ENCODE measurements at places on chromosomes 13 and 19.

GRCh38 chr13:24085662-24086061, 74.9 kb upstream of the SPATA13 start:
- DNase-seq, result no peak

GRCh38 chr13:112674412-112675365, 15.1 kb upstream of the ATP11A start:
- no peak for DNase-seq

GRCh38 chr13:23724196-23724970, 154.2 kb downstream of the TNFRSF19 start:
- no peak for DNase-seq

GRCh38 chr13:35470671-35471661, 5.5 kb downstream of the MAB21L1 start:
- no peak for DNase-seq

GRCh38 chr19:41428481-41428859, 1.3 kb upstream of the B3GNT8 start:
- DNase-seq, result no peak

GRCh38 chr13:37529751-37530385, 68.7 kb downstream of the POSTN start:
- no peak for DNase-seq

- no peak for DNase-seq
These were observed 5.0 kb downstream of the LYL1 start for GRCh38 chr19:13097463-13098258.

All from activated CD4-positive, alpha-beta T cell treated with anti-CD3 and anti-CD28 coated beads for 1 hour (primary cell).